ENCODE measurements at places on chromosomes 3 and 15.

- DNase-seq, result no peak
These were observed 106.5 kb downstream of the P3H2 start for GRCh38 chr3:190013943-190014924.

GRCh38 chr3:133663569-133664313 is 2.0 kb upstream of the TOPBP1 start:
- no peak for DNase-seq

- DNase-seq, result no peak
These were observed 139.1 kb upstream of the P2RY1 start for GRCh38 chr3:152695840-152696239.

DNA sequence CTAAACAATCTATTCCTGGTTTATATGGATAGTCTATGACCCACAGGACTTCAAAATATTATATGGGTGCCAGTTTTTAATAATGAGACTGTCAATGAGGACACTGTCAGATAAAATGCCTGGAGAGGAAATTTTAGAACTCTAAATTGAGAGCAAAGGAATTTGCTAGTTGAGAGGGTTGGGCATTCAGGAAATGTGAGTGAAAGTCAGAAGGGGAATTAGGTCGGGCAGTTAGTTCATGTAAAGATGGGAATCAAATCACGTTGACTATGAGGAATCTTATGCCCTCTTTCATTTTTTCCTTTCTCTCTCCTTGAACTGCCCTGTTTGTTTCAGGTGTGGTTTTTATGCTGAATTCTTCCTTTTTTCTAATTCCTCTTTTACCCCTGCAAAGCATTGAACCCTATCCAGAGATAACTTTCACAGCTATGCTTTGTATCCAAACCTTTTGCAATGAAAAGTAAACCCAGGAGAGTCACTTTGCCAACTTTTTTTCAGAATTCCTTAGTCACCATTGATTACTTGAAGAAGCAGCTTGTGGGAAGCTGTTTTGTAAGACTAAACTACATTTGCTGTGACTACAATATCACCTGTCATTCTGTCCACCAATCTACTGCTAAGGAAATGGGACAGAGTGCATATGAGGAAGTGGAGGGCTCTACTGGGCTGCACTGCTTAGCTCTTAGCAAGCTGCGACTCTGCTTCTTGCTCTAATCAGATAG is 27.8 kb downstream of the CHP1 start:
- no peak for DNase-seq

- DNase-seq, result no peak
These were observed 127.7 kb downstream of the MTHFS start for GRCh38 chr15:79769069-79769481.

- DNase-seq, result no peak
These were observed 22.6 kb downstream of the DPH3 start for GRCh38 chr3:16242177-16242576.

DNA sequence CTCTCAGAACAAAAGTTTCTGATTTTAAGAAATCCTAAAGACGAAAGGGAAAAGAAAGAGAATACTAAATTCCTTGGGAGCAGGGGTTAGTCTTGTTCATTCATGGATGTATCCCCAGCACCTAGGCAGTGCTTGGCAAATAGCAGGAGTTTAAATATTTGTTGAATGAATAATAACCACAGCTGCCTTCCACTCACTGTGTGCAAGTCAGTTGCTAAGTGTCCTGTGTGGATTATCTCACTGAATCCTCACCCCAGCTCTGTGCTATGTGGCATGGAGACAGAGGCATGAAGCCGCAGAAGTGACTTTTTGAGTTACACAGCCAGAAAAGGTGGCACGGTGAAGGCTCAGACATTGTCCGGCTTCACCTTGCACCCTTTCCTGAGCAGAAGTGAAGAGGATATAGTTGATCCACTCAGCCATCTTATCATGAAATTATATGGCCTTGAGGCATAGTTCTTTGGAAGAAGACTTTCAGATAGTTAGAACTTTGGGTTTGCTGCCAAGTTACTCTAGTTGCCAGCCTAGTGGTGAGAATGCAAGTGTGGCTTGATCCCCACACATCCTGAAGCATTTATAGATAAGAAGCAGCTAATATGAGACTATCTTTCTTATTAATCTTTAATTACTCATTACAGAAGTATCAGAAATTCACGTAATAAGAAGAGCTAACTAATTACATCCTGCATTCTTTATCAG is 355.5 kb downstream of the LRTM1 start:
- DNase-seq, result no peak

GRCh38 chr3:54376142-54376807 is 253.9 kb downstream of the CACNA2D3 start:
- no peak for DNase-seq

GRCh38 chr3:43077707-43078106 is 28.2 kb downstream of the POMGNT2 start:
- no peak for DNase-seq

DNA sequence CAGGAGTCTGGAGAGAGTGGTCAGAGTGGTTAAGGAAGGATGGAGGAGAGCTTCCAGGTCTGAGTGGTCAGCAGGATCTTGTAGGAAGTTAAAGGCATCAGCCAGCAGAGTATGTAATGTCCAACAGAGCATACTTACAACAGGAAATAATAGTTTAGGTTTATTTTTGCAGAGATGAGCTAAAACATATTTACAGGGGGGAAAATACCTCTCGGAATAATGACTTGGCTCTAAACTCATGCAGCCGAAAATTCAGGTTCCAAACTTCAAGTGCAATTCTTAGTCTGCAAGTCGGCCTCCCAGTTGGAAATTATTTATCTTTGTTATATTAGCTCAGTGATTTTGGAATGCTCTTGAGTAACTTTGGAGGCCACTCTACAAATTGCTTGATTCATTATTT is 385.0 kb upstream of the C2CD4B start:
- no peak for DNase-seq

GRCh38 chr15:60390871-60391501 is 6.8 kb downstream of the ANXA2 start:
- DNase-seq, result peak; percentile 3

GRCh38 chr15:81189583-81190283 is 6.9 kb upstream of the IL16 start:
- no peak for DNase-seq

DNA sequence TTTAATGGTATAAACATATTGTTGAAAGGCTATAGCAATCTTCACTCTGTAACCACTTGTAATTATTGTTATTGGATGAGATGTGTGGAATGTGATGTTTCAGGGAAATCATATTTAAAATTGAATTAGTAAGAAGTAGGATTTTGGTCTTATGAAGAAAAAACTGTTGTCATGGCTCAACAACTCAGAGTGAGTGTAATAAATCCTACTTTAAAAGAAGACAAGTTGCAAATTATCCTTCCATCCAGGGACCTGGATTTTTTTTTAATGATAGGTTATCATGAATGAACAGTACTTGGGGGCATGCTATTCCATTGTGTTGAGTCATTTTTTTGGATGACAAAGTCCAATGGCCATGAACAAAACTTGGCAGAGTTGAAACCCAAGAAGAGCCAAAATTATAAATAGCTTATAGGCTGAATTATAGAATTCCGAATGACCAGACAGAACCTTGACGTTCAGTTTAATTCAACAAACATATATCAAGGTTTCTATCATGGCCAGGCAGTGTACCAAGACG is 625.5 kb upstream of the ZNF717 start:
- DNase-seq, result no peak

- no peak for DNase-seq
These were observed 3.4 kb downstream of the SNX33 start for GRCh38 chr15:75650908-75651809.

GRCh38 chr3:38648659-38649499 is 608 bp downstream of the SCN5A start:
- no peak for DNase-seq

GRCh38 chr3:55183201-55183600 is 255.3 kb upstream of the LRTM1 start:
- no peak for DNase-seq

DNA sequence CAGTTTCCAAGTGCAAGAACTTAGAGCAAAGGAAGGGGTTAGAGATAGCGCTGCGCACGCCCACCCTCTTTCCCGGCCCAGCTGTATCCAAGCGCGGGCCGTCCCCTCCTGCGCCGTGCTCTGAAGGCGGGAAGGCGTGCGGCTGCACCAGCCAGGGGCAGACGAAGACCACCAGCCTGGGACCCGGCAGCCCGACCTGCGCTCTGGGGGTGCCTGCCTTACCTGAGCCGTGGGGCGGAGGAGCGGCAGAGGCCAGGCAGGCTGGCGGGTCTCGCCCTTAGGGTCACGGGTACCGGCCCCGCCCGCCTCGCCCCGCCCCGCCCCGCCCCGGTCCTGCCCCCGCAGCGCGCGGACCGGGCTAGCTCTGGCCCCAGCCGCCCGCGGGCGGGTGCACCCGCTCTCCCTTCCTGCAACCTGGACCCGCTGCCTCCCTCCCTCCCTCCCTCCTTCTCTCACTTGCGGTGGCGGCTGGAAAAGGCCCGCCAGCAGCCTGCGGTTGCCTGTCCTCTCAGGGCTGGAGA is at the start of gene WDR72:
Gene WDR72, minus strand, starts transcription at position 253 of the 521 bp plus-strand sequence. CDS start 26,514 bp downstream, outside the sequence.
- no peak for DNase-seq

- DNase-seq, result no peak
These were observed 110.0 kb upstream of the MEF2A start for GRCh38 chr15:99455789-99456160.

DNA sequence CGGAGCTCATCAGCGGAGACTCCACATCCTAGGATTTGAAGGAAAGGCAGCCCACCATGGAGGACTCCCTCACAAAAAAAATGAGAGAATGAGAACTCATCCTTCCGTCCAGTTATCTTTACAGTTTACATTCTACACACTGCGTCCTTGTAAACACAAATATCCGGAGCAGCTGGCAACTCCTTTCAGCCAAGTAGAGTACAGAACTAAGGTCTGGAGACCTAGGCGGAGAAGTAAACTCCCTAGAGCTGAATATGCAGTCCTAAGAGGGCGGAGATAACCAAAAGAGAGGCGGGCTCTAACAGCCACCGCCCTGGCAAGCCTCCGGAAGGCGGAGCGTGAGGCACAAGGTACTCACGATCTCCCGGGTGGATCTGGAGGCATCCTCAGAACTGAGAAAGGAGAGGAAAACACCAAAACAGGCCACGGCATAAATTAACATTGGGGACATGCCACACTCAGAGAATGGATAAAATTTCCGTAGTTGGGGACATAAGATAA is 924 bp upstream of the SIN3A start:
- DNase-seq, result peak; percentile 75

GRCh38 chr3:105424412-105425152 is 57.9 kb downstream of the ALCAM start:
- no peak for DNase-seq

- DNase-seq, result no peak
These were observed 15.4 kb upstream of the COMMD2 start for GRCh38 chr3:149767720-149768119.

DNA sequence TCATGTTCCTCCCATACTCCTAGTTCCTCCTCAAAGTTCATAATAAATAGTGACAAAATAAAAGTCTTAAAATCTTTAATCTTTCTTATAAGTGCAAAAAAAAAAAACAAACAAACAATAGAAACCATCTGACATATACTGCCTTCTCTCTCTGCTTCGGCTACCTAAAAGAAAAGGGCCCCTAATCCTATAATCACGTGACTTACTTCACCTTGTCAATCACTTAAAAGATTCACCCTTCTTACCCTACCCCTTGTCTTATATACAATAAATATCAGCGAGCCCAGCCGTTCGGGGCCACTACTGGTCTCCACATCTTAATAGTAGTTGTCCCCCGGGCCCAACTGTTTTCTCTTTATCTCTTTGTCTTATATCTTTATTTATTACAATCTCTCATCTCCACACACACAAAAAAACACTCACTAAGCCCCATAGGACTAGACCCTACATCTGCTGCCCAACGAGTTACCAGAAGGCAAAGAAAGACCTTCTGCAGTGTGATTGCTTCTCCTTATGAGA is 28.8 kb downstream of the MKRN3 start:
- no peak for DNase-seq

GRCh38 chr3:108088146-108088545 is 2.7 kb downstream of the CD47 start:
- DNase-seq, result no peak

DNA sequence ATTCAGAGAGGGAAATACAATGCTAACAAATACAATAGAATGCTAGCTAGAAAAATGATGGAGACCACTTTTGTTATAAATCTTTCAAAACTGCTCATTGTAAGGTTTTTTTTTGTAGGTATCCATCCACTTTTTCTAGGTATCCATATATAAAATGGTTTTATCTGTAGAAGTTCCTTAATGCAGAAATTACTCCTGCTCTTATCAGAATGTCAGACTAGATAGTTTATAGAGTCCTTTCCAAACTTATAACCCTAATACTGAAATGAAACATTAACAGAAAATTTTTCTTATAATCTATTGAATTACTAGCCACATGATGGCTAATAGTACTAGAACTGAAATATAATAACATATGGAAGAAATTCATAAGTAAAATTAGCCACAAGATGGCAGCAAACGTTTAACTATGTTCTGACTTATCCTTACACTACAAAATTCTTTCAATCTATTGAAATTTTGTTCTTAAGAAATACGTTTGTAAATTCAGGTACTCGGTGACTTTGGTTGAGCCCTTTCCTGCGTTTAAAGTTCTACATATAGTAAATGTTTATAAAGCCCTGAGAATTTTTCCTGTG is 58.5 kb downstream of the ECT2 start:
- DNase-seq, result no peak

GRCh38 chr15:100834731-100835130 is 44.9 kb upstream of the ALDH1A3 start:
- no peak for DNase-seq

GRCh38 chr15:78108300-78109084 is 16.1 kb downstream of the SH2D7 start:
- DNase-seq, result peak; percentile 83

GRCh38 chr3:30751610-30752299 is 142.7 kb downstream of the GADL1 start:
- peak; percentile 26 for DNase-seq

GRCh38 chr15:45729141-45729540 is 94.3 kb downstream of the SQOR start:
- DNase-seq, result no peak

GRCh38 chr15:68500363-68501258 is 68.6 kb upstream of the ITGA11 start:
- no peak for DNase-seq

DNA sequence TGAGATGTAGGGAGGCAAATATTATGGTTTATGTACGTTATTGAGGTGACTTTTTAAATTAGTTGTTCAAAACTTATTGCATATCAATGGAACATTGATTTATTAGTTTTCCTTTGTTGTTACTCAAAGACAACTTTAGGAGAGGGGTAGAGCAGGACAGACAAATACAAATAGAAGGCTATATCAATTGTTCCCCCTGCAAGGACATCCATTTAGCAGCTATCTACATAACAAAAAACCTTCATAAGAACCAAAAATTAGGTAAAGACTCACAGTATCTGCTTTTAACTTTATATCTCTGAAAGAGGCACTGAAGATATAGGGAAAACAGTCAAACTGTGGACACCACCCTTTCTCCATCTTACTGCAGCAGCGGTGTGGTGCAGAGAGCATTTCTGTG is 958.8 kb downstream of the DIPK2A start:
- no peak for DNase-seq

- DNase-seq, result no peak
These were observed 103.3 kb upstream of the SLC2A2 start for GRCh38 chr3:171129827-171130226.
